PC-3 (cell line): ENCODE measurements at places on chromosomes 2 and 18. TPM values are rescaled to one million over a fixed set of nuclear protein-coding genes. Genes with fewer than 3 reads are reported as not detected.

EFR3B gene
- 4.6 and 7.9 TPM in 2 replicates for total RNA-seq

DNA sequence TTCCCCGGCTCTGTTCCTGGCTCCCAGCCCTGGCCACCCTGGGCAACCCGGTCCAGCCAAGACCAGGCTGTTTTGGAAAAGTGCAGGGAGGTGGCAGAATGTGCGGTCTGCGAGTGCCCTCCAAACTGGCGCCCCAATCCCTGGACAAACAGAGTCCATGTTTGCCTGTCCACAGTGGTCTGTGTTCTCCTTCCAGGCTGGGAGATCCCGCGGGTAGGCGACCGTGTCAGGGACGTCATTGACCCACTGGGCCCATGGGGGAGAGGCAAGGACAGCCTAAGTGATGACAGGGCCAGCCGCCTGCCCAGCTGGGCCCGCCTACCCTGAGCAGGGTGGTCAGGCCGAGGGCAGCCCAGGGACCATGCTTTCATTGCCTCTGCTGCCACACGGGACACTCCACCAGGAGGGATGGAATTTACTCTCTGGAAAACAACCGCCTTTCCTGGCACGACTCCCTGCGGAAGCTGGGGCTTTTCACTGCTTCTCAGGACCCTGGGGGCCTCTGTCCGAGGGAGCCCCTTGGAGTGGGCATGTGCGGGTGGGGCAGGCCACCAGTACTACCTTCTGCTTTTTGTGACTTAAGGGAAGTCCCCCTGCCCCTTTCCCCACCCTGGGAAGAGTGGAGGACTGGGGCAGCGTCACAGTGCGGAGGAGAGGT lies 20.1 kb downstream of the CYP26B1 start:
- H3K27ac ChIP-seq: no peak overlapping the region
- no peaks in the 10 kb centered on the region for H3K36me3 ChIP-seq
- H3K4me3 ChIP-seq: no peak overlapping the region
- no peaks in the 10 kb centered on the region; the same call in 1 of the 2 replicates for H3K4me1 ChIP-seq
- no peak for DNase-seq

GRCh38 chr2:85785871-85786270 lies 32.1 kb downstream of the ATOH8 start:
- no peaks in the 10 kb centered on the region for H3K36me3 ChIP-seq
- no peak for DNase-seq
- no peak overlapping the region for H3K27ac ChIP-seq
- no peak overlapping the region for H3K4me3 ChIP-seq
- no peaks in the 10 kb centered on the region for H3K27me3 ChIP-seq

DNA sequence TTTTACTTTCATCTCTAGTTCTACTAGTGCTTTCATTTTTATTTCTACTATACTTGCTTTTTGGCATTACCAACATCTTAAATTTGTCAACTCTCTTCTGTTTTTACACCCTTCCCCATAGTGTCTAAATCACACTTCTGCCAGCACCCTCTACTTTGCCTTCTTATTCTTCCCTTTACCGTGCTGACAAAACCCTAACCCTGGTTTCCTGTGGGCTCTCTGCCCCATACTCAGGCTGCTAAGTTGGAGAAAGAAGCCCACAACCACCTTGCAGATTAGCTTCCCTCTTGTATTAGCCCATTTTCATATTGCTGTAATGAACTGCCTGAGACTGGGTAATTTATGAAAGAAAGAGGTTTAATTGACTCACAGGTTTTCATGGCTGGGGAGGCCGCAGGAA lies 24.8 kb downstream of the GIGYF2 start:
- no peak overlapping the region for H3K27ac ChIP-seq
- H3K4me3 ChIP-seq: no peak overlapping the region
- no peaks in the 10 kb centered on the region for H3K27me3 ChIP-seq
- no peaks in the 10 kb centered on the region for H3K4me1 ChIP-seq
- peaks cover 23% of the 10 kb centered on the region for H3K36me3 ChIP-seq

HAAO gene
- total RNA-seq: not detected in 2 replicates
